ENCODE measurements at places on chromosomes 6 and 20. TPM values are rescaled to one million over a fixed set of nuclear protein-coding genes. Genes with fewer than 3 reads are reported as not detected.

DNA sequence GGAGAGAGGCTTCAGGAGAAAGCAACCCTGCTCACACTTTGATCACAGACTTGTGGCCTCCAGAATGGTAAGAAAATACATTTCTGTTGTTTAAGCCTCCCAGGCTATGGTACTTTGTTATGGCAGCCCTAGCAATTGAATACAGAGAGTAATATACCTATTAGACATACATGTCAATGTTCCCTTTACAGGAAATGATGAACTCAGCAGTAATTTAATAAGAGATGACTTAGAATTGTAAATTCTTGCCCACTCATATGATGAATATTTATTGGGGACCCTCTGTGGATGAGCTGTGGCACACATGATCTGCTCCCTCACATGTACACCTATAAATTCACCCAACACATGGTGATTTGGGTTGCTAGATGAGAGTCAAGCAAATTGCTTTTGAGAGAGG is 20.4 kb upstream of the FOXA2 start:
- DNase-seq, result no peak

ARFGEF3 gene
- total RNA-seq, result 1.6 TPM

CHMP4B gene
- total RNA-seq, result 96.6 TPM

GRCh38 chr6:94600636-94601035 is 976.7 kb upstream of the MANEA start:
- no peak for DNase-seq

DNA sequence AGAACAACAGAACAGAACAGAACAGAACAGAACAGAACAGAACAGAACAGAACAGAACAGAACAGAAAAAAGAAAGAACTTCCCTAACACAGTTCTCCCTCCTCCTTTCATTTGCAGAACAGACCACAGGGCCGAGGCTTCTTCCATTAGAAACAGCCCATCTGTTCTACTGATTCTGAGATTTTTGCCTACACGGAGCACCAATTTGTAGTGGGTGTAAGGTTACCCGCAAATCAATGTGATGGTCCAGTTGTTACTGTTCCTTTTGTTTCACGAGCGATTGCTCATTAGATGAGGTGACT is 734 bp upstream of the OGFRL1 start:
- DNase-seq, result no peak

GRCh38 chr6:158752613-158753012 is 66.6 kb downstream of the EZR start:
- DNase-seq, result no peak

PRDM1 gene
- total RNA-seq, result 6.0 TPM

DNA sequence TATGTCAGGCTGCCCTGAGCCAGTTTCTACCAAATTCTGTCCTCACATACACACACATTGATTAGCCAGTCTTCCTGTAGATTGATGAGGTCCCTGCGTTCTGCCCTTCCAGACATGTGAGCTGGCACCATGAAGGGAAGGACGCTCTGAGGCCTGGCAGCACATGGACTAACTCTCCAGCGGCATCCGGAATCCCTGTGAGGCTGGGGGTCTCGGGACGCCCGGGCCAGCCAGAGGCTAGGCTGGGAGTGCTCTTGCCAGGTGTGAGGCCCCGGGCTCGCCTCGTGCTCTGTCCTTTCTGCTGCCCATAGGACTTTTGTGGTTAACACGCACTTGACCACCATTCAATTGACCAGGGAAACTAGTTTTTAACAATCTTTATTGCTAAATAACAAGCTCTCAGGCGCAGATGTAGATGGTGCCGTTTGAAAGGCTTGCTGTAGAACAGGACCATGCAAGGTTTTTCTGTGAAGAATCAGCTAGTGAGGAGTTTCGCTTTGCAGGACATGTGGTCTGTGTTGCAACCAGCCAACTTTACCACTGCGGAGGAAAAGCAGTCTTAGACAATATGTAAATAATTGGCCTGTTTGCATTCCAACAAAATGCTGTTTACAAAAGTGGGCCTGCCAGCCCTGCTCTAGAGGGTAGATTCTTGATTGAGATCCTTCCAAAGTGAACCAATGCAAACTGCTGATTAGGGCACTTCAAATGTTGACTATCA is 29.3 kb downstream of the FOXF2 start:
- no peak for DNase-seq

TMEM217 gene
- 2.2 TPM for total RNA-seq

GRCh38 chr6:50056242-50056641 is 6.5 kb upstream of the DEFB112 start:
- DNase-seq, result no peak

TRAPPC3L gene
- total RNA-seq, result 0.55 TPM

DNA sequence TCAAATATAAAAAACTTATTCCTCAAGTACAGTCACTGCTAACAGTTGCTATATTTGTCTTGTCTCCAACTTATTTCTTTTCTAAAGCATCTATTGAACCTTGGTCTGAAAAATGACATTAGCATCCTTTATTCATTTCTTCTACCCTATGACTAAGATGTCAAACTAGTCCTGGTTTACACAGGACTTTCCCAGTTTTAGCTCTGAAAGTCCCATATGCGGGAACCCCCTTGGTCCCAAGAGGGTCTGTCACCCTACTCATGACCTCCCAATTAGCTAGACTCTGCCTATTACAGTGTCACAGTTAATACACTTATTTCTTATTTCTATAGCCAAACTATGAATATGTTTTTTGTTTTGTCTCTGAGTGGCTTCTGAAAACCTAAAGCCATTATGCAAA is 37.1 kb downstream of the PLEKHG1 start:
- DNase-seq, result no peak

DNA sequence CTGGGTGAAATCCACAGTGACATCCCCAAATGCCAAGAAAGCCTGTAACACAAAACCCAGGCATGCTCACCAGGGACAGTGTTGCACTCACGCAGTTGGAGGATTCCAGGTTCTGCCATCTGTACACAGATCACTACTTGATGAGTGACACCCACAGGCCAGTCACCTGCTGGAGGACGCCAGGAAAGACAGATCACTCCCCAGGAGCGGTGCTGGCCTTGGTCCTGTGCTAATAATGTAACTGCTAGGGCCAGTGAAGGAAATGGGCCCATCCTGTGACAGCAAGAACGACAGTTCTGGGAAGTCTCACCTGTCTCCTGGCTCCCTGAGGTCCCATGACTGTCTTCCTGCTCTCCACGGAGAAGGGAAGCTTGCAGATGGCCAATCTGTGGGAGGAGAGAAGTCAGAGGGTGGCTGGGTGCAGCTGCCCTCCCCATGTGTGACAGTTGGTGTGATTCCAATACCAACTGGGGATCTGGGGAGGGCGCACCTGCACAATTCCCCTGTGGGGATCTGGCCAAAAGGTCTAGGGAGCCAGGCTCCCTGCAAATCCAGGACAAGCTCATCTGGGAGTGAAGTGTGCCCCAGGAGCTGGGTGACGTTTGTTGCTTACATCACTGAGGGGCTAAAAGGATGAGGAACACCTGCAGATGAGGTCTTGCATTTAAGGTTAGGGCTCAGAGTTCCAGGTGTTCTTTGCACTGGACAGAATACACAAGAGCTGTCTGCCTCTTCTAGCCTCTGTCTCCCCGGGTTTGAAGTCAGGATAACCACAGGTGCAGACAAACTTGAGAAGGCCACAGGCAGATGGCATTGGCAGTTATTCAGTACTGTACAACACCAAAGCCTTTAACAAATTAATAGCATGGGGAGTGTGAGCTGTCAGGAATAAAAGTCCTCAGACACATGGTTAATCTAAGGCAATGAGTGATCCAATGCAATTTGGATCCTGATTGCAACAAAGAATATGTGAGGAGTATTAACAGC is 10.3 kb downstream of the ZNF337 start:
- DNase-seq, result no peak

CRISP3 gene
- not detected for total RNA-seq

DNA sequence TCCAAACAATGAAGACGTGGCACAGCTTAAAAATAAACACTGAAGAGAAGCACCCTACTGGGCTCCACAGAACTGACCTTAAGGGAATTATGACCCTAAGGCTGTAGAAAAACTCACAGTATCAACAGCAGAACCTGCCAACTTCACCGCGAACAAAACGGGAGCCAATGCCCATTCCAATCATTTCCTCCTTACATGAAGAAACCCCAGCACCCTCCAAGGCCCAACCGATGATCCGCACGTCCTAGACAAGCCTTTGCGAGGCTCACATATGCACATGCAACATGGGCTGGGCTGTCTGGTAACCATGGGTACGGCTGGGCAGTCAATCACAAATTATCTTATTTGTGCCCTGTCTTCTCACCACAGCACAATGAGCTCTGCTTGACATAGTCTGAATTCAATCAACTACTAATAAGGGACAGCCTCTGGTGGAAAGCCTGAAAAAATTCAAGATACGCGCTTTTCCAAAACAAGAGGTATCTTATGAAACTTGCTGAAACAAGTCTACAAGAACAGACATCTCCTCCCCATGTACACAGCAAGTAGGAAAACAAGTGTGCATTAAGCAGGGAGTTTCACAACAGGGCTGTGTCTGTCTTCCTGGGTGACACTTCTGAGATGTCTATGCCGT is 1.7 kb downstream of the DIDO1 start:
- peak; percentile 6 for DNase-seq

- no peak for DNase-seq
Measured at GRCh38 chr6:53282741-53283140, 66.0 kb downstream of the ELOVL5 start.

DNA sequence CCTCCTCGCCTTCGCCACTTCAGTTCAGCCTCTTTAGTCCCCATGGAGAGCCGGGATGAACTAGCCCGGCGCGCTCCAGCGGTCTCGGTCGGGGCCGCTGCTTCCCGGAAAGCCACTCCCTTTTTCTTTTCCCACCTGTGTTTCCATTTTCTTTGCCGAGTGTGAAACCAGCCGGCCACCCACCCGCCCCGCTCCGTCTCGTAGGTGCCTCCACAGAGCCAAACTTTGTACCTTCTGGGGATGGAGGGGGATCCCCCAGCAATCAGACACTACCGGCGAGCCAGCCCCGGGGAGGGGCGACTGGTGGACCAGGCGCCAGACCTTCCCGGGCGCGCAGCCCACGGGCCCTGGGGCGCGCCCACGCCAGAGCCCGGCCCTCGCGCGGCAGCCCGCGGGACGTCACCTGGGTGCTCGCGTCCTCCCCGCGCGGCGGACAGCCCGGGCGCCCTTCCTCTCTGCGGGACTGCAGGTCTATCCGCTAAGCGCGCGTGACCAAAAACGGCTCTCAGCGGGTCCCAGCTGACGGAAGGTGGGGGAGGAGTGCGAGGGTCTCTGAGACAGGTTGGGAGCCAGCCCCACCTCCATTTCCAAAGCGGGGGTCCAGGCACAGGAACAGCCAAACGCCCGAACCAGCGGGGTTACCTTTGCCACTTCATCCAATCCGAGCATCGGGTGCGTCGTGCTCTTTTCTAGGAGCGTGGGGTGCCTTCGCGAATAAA is at the start of gene MCHR2:
Gene MCHR2 (minus strand): TSS at position 691 of the 719 bp plus-strand sequence. CDS start 38,076 bp downstream, outside the sequence.
- DNase-seq, result no peak

DNA sequence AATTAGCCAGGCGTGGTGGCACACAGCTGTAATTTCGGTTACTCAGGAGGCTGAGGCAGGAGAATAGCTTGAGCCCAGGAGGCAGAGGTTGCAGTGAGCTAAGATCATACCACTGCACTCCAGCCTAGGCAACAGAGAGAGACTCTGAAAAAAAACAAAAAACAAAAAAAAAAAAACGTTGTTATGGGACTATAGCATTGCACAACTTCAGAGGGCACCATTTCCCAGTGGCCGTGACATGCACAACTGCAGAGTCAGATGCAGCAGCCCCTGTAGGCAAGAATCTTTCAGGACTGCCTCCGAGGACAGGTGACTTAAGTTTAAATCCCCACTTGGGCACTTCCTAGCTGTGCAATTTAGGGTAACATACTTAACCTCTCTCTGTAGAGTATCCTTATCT is 64.0 kb downstream of the ZNF217 start:
- DNase-seq, result no peak

DNA sequence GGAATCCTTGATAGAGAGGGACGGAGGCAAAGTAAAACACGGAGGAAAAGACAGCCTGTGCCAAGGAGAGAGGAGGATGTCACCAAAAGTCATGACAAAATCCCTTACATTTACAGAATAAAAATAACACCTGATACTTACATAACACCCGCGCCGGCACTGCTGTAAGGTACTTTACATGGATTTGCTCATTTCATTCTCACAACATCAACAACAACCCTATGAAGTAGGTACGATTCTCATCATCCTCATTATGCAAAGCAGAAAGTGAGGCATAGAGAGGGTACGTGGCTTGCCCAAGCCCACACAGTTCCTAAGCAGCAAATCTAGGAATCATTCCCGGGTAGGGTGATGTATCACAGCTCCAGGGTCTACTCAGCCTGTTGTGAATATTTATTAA is 67.6 kb upstream of the NFATC2 start:
- DNase-seq, result no peak

PI16 gene
- total RNA-seq, result 38.7 TPM

- DNase-seq, result no peak
Measured at GRCh38 chr6:74277777-74278186, 581.8 kb downstream of the CD109 start.

BNIP5 gene
- not detected for total RNA-seq

- DNase-seq, result no peak
Measured at GRCh38 chr6:105452924-105453756, 50.3 kb upstream of the PREP start.

DNA sequence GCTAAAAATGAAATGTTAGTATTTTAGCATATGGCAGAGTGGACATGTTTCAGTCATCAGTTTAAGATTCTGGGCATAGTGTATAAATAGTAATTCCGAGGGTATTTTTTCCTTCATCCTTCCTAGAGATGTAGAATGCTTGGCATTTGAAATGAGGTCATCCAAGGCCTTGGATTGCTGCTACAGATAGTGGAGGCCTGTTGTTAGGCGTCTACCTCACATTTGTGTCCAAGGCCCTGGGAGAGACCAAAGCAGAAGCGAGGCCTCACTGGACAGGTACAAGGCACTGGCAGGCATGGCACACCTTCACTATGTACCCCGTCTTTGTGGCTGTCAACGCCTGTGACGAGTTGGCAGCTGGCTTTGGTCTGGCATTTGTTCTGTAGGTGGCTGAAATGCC is 58.0 kb downstream of the DTD1 start:
- no peak for DNase-seq

DNA sequence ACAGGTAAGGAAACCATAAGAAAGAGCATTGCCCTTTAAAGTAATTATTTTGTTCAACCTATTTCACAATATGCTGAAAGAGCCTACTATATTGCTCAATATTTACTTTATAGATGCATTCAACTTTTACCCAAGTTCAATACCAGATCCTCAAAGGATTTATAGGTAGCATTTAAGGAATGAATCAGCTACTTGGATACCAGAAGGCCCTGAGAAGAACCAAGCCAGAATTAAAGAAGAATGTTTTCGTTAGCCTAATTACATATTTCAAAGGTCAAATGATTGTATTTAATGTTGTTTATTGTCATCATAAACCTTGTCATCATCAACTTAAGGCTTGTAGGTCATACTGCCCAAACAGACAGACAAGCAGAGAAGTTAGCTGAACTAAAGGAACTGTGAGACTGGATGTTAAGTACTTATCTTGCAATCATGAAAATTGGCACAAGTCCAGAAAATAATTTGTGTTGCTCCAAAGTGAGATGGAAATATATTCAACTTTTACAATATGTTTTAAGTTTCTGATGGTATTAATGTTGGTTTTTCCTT is 636.7 kb downstream of the RFPL4B start:
- no peak for DNase-seq

CRYBG1 gene
- total RNA-seq, result 6.2 TPM

- no peak for DNase-seq
Measured at GRCh38 chr6:159122453-159122852, 46.7 kb upstream of the FNDC1 start.

NKX2-4 gene
- not detected for total RNA-seq

All from aorta (tissue), 5 donors.